RKO (cell line): ENCODE measurements at places on chromosomes 7 and 10.

DNA sequence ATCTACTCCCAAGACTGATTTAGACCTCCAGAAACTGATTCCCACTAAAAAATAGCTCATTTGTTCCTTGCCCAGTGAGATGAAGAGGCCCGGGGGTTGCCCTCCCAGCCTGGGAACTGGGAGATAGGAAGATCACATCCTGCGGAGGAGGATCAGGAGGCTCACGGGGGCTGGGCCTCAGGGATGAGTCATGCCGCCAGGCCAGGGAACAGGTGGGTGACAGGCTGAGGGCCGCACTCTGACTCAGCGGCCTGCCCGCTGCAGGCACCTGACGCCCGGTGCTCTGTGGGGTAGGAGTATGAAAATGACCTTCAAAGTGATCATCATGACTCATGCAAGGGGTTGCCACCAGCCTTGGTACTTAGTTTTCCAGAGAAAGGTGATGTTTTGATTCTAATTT is 104.5 kb upstream of the ZPBP start:
- peak; percentile 3 for DNase-seq

GRCh38 chr7:142012825-142013511 is 17.3 kb downstream of the MGAM start:
- peak; percentile 78 for DNase-seq

GRCh38 chr7:128800567-128800966 is 8.8 kb downstream of the CCDC136 start:
- no peak for DNase-seq

DNA sequence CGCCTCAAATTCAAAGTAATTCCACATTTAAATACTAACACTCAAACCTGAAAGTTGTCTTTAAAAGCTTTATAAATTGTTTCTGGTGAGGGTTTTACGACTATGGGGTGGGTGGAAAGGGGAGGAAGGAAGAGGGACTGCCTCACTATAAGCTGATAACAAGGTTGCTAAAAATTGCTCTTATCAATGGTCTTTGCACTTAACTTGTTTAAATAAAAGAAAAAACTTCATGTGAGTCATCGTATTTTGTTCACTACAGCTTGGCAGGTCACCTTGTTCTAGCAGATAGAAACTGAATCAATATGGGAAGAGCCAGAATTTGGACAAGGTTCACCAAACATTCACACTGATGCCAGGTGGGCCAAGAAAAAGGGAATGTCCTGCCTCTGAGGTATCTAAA is 129.2 kb downstream of the TES start:
- no peak for DNase-seq

DNA sequence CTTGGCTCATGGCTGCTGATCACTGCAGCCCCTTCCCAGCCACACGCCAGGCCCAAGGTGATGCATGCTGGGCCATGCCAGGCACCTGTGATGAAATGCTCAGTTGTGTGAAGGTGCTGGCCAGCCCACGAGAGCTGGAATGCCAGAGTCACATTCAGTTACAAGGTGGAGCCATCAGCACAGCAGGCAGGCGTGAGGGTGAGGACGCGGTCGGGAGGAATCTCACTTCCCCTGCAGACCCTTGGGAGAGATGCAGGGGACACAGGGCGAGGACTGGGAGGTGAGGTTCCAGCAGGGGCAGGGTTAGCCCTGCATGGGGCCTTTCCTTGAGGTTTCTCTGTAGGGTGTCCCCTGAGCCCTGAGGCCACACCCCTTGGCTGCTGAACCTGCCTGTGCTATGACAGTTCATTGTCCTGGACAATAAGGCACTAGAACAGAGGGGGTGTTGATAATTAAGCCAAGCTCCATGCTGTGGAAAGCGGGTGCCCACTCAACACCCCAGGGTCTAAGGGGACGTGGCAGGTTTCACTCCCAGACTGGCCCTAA is 82.4 kb downstream of the ADARB2 start:
- no peak for DNase-seq

- no peak for DNase-seq
Measured at GRCh38 chr10:101832325-101832771, 11.3 kb downstream of the KCNIP2 start.

- DNase-seq = no peak
Measured at GRCh38 chr7:106381252-106381651, 96.5 kb upstream of the NAMPT start.

- DNase-seq = no peak
Measured at GRCh38 chr10:119478811-119479341, 63.6 kb downstream of the RGS10 start.

DNA sequence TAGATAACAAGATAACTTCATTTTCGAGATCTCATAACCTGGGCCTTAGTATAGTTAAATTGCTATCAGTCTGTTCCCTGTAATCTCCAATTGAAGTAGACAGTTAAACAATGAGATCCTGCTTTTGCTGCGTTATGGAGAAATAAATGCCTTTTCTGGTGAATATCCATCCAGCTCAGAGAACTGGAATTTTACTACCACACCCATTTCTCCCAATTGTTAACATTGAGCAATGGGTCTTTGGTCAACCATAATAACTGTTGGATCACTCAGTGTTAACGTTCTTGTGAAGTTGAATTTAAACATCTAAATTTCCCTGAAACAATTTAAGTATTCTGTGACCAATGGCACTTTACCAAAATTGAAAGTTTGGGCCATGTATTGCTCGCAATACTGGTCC is 3.0 kb downstream of the CALU start:
- no peak for DNase-seq

DNA sequence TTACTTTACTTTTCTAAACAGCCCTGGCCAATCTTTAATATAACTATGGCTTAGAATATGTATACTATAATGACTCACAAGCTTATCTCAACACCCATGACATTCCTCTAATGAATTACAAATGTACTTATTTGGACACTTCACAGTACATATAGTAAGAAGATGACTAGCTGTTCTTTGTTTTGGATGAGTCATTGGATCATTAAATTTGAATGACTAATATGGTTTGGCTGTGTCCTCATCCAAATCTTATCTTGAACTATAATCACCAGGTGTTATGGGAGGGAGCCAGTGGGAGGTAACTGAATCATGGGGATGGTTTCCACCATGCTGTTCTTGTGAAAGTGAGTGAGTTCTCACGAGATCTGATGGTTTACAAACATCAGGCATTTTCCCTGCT is 807.5 kb upstream of the SORCS1 start:
- peak; percentile 73 for DNase-seq

- no peak for DNase-seq
Measured at GRCh38 chr7:98137826-98138151, 31.1 kb downstream of the LMTK2 start.

DNA sequence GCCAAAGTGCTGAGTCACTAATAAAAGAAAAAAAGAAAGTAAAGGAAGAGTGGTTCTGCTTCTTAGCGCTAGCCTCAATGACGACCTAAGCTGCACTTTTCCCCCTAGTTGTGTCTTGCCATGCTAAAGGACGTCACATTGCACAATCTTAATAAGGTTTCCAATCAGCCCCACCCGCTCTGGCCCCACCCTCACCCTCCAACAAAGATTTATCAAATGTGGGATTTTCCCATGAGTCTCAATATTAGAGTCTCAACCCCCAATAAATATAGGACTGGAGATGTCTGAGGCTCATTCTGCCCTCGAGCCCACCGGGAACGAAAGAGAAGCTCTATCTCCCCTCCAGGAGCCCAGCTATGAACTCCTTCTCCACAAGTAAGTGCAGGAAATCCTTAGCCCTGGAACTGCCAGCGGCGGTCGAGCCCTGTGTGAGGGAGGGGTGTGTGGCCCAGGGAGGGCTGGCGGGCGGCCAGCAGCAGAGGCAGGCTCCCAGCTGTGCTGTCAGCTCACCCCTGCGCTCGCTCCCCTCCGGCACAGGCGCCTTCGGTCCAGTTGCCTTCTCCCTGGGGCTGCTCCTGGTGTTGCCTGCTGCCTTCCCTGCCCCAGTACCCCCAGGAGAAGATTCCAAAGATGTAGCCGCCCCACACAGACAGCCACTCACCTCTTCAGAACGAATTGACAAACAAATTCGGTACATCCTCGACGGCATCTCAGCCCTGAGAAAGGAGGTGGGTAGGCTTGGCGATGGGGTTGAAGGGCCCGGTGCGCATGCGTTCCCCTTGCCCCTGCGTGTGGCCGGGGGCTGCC is at the start of gene IL6:
Gene IL6 (plus strand): TSS at position 294 of the 807 bp plus-strand sequence. CDS start 63 bp downstream, at position 357.
- DNase-seq = no peak

GRCh38 chr10:24518411-24518810 is 205.3 kb downstream of the ARHGAP21 start:
- DNase-seq = no peak

- no peak for DNase-seq
Measured at GRCh38 chr7:822692-823276, 9.5 kb upstream of the SUN1 start.

DNA sequence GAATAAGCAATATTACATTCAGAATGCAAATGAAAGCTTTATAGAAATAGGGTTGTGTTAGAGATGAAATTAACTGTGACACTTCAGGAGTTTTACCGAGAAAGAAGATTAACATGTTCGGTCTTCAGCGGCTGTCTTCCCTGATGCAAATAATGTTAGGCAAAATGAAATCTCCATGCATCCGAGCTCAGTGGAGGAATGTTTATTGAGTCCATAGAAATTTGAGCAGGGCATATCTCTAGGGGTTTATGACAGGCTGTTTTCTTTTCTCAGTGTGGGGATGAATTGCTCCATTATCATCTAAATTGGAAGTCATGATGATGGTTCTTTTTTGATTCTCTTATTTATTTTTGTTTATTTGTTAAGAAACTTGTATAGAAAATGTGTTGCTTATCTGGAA is 31.7 kb downstream of the DYNC1I1 start:
- DNase-seq = no peak

DNA sequence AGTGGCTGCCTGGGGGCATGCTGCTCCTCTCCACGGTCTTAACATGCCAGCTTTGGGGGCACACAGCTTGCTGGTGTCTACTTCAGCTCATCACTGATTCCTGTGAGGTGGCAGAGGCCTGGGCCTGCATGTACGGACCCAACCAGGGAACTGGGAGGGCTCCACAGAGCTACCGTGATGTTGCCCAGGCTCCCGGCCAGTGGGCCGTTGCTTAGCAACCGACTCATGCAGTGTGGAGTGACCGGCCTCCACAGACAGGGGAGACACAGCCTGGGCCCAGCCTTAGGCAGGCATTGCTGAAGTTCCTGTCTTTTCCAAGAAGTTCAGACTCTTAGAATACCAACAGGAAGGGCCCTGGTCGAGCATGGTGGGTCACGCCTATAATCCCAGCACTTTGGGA is 25.8 kb upstream of the SH2B2 start:
- DNase-seq = no peak

DNA sequence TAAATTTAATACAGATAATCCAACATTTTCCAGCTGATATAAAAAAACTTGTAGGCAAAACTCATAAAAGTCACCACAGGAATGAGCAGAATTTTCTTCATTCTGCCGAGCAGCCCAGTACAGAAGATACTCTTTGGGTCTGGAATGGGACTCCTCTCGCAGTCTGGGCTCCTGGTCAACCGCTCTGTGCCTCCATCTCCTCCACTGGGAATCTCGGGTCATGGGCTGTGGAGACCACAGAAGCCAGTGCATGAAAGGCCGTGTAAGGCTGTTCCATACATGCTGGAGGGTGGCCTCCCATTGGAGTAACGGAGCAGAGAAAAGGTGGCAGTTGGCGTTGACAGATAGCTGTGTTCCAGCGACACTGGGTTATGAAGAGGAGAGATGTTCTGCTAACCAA is 616.4 kb upstream of the MGMT start:
- DNase-seq = no peak

- peak; percentile 76 for DNase-seq
Measured at GRCh38 chr7:95549818-95550529, 46.3 kb downstream of the PDK4 start.

GRCh38 chr10:102998399-102998907 is 80.4 kb downstream of the CNNM2 start:
- DNase-seq = no peak

DNA sequence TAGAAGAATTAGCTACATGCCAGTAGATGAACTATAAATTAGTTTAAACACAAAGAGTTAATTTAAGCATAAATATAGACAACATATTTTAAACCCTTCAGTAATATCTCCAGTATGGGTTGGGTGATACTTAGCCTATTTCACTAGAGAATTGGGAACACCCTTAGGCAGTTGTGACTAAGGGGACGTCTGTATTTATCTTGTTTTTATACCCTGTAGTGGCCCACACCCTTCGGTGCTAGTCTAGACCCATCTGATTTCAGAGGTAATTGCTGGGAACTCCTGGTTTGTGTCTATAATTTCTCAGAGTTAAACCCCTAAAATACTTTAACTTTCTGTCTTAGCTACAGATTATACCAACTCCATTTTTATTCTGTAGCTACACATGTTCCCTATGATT is 11.5 kb upstream of the STEAP4 start:
- DNase-seq = no peak

DNA sequence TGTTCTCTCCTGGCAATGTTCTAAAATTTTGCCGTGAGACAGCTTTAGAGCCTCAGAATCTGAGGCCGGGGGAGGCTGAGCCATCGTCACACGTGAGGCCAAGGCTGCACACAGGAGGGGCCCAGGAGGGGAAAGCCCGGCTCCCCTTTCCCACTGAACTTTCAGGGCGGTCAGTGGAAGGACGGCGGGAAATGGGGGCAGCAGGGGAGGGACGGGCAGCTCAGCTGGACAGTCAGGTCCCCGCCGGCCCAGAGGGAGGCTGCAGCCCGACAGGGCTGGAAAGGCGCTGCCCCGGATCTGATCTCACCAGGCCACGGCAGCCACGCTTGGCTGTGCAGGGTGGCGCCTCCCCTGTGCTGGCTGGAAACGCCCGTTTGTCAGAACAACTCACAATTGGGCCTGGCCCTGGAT is 43.3 kb upstream of the ADGRA1 start:
- no peak for DNase-seq

- no peak for DNase-seq
Measured at GRCh38 chr7:17230099-17230807, 68.2 kb upstream of the AHR start.

DNA sequence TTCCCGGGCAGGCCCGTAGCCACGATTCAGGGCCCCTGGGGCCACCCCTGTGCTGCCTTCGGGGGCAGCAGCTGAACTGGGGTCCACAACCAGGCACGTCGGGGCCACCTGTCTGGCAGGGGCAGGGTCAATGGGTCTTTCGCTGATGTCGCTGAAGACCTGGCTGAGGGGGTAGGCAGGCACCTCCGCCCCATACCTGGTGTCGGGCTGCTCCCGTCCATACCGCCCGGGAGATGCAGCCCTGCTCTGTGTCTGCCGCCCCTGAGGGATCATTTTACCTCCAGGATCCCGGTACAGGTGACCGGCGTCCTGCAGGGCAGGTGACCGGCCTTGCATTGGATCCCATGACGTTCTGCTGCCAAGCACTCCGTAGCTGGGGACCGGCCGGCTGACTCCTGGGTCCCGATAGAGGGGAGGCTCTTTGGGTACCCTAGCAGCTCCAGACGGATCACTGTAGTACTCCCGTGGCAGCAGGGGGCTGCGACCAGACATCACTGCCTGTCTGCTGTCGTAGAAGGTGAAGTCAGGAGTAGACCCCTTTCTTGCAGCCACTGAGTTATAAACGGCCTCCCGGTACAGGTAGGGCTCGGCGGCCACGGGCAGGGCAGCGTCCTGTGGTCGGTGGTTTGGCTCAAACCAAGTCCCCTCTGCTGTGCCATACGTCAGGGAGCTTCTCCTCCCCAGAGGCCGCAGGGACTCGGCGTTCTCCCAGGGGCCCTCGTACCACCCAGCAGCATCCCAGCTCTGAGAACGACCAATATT is 85.2 kb downstream of the ZRANB1 start:
- no peak for DNase-seq

GRCh38 chr7:46763344-46763743 is 818.6 kb downstream of the TNS3 start:
- no peak for DNase-seq

- DNase-seq = no peak
Measured at GRCh38 chr10:132943058-132943790, 854 bp upstream of the CFAP46 start.
